ENCODE measurements at places on chromosomes 7 and 10.

GRCh38 chr7:107946451-107946850, 55.5 kb downstream of the DLD start:
- DNase-seq: no peak

DNA sequence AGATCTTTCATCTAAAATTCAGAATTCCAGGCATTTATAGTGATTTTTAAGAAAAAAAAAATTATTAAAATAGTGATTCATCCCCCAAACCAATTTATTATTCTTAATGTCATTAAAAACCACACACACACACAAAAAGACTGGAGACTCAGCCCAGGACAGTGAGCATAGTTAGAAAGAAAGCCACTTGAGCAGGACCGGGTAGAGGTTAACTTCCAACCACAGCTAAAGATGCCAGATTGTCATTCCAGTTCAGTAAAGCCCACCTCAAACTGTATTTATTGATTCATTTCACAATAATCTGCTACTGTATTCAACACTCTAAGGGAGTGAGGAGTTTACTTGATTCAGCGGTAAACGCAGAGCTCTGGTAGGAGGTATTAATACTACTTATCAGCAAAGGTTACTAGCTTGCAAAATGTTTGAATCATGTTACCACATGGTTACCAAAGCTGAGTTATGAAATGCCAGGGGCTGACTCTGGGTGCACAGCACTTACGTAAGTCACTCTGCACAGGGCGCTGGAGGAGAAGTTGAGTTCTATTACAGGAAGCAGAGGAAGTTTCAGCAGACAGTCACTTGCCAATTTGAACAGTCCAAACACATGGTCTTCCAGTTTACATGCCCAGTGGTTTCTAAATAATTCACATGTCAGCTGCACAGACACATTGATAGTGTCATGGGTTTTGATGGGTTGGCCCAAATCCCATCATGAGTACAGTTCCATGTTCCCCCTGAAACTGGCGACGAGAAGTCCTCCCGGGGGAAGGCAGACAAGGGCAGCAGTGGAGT, 64.6 kb downstream of the KLF6 start:
- peak; percentile 86 for DNase-seq

- DNase-seq: no peak
Measured at GRCh38 chr7:113730309-113730955, 188.4 kb downstream of the PPP1R3A start.

DNA sequence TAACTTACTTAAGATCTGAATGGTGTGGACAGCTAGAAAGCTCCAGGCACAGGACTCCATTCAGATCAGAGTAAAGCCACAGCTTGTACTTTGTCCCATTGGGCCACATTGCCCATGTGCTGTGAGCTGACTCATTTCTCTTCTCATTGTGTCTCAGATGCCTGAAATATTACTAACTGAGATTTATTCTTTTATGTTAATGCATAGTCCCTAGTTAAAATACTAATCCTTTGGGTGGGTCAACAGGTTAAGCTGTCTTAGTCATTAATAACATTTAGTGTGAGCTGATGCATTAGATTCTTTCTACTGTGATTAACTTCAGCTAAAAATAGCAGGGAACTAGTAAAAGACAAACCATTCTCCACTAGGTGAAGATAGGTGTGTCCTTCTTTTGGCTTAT, 104.7 kb upstream of the ARMC3 start:
- no peak for DNase-seq

GRCh38 chr7:42123716-42124115, 113.3 kb downstream of the GLI3 start:
- DNase-seq: no peak

- DNase-seq: no peak
Measured at GRCh38 chr10:113386005-113386404, 166.8 kb upstream of the HABP2 start.

GRCh38 chr10:26172131-26172530, 44.4 kb upstream of the GAD2 start:
- DNase-seq: no peak

GRCh38 chr7:137609500-137609899, 237.3 kb downstream of the DGKI start:
- DNase-seq: no peak

DNA sequence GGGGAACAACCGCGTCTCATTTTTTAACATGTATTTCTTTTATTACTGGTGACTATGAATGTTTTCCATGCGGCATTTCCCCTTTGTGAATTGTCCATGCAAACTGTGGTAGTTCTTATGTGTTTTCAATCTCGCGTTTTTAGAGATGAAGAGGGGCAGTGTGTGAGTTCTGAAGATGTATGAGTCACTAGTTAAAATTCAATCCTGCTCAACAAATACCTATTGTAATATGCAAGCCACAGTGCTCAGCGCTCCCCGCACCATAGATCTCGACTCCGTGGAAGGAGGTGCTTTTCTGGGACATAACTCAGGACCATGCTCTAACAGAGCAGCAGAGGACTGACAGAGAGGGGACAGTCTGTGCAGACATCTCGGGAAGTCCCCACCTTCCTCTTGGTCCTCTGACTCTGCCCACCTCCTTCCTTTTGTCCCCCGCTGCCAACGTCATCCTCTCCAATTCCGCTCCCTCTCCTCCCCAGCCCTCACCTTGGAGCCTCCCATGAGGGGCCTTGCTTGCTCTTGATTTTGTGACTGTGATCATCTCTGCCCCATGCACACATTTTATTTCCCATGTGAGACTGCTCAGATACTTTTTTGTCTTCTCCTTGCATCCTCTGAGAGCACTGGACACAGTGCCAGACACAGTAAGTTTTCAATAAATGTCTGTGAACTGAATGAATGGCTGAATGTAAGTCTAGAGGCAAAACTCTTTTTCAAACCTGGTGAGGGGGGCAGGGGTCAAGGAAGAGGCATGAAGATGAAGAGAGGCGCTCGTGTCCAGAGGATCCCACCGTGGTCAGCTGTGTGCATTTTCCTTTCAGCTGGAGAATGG, 42.7 kb upstream of the PLEKHA1 start:
- DNase-seq: peak; percentile 97

GRCh38 chr10:100709146-100710082, 36.0 kb upstream of the PAX2 start:
- DNase-seq: no peak

DNA sequence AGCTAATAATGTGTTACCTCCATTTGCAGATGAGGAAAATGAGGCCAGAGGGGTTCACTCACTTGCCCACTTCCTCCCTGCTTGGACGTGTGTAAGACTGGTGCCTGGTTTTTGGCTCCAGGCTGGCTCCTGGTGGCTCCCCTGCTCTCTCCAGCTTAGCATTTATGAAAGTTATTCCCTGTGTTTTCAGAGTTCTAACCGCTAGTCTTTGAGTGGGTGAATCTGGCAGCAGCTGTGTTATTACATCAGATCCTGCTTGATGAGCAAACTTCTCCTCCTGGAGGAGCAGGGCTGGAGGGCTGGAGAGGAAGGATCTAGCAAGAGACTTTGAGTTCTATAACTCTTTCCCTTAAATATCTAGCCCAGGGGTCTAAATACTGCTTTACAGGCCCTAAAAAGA, 80.9 kb upstream of the AGBL3 start:
- DNase-seq: no peak

DNA sequence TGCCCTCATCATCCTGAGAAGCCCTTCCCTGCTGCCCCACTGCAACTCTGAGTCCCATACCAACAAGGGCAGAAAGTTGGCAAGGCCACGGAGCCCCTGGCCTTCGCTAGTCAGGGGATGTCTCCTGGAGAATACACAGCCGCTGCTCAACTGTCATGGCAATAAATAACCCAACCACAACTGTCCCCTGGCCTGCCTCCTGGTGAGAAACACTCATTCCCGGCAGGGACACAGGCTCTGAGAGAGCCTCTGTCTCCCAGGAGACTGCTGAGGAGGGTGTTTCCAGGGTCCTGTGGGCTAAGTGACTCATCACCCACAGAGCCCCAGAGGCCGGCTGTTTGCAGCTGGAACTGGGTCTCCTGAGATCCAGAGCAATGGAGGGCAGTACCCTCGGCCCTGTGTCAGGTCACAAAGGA, 354.1 kb downstream of the TNS3 start:
- no peak for DNase-seq

GRCh38 chr10:70849582-70850016, 33.9 kb downstream of the SGPL1 start:
- no peak for DNase-seq

GRCh38 chr7:102063690-102064180, 222.9 kb upstream of the SH2B2 start:
- DNase-seq: no peak

DNA sequence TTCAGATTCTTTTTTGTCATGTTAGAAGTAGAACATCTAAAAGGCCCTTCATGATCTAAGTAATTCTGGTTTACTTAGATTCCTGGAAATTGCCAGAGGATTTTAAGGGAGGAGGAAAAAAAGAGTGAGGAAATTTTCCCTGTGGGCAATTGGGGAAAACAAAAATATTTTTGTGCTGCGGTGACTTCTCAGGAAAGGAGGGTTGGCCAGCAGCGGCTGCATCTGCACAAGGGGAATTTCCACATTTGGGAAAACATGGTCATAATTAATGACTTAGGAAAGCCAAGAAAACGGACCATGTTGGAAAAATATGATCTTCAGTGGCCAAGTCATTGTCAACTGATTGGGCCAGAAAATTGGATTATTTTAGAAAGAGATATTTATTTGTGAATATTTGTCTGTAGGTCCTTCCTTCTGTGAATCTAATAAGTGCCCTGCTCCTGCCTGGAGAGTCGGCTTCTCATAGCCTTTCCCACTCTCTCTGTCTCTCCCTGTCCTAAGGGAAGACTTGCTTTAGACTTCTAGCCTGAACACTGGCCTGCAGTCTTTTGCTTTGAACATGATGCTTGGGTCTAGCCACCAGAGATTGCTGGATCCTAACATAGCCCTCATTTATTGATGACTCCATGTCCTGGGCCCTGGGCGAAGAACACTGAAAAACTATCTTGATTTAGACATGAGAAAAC, 124.2 kb upstream of the MKLN1 start:
- no peak for DNase-seq

- DNase-seq: no peak
Measured at GRCh38 chr7:35652124-35652523, 42.8 kb downstream of the HERPUD2 start.

- no peak for DNase-seq
Measured at GRCh38 chr10:73119952-73120351, 9.7 kb downstream of the NUDT13 start.

- DNase-seq: no peak
Measured at GRCh38 chr7:2810682-2811415, 33.3 kb downstream of the GNA12 start.

GRCh38 chr7:69844264-69844868, 246.1 kb downstream of the AUTS2 start:
- DNase-seq: no peak

- no peak for DNase-seq
Measured at GRCh38 chr10:60878224-60878623, 65.8 kb downstream of the RHOBTB1 start.

- no peak for DNase-seq
Measured at GRCh38 chr10:12319076-12319475, 30.3 kb upstream of the CAMK1D start.

GRCh38 chr7:92155108-92155739, 20.9 kb upstream of the CYP51A1 start:
- no peak for DNase-seq

- DNase-seq: peak; percentile 99
Measured at GRCh38 chr7:100489824-100490223, 6.1 kb downstream of the NYAP1 start.

GRCh38 chr7:30648744-30649540, 33.3 kb downstream of the CRHR2 start:
- no peak for DNase-seq

DNA sequence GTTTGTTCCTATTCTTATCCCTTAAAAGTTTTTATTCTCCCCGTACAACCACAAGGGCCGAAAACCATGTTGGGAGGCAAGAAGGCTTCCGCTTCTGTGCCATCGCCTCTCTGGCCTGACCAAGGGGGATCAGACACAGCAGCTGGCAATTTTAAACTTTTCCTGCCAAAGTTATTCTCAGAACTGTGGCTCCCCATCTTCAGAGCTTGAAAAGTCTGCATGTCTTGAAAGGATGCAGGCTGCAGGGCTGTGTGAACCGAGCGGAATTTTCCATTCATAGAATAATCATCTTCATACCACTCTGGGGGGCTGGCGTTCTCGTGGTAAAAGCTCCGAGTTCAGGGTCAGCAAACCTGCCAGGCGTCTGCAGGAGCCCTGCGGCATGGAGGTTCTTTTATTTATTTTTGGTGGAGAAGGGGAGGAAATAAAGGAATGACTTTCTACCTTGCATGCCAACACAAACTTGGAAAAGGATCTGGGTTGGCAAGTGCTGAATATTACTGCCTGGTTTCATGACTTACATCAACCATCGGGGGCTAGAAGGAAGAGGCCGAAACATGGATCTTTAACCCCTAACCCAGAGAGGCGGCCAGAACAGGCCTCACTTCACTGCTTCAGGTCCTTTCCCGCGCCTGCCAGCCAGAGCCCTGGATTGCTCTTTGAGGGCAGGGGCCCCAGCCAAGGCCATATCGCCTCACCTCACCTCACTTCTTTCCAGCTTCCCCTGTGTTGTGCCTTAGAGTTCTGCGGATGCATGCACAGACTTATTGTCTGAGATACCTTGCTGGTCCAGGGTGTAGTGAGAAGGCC, 3.0 kb upstream of the NANOS1 start:
- DNase-seq: no peak

DNA sequence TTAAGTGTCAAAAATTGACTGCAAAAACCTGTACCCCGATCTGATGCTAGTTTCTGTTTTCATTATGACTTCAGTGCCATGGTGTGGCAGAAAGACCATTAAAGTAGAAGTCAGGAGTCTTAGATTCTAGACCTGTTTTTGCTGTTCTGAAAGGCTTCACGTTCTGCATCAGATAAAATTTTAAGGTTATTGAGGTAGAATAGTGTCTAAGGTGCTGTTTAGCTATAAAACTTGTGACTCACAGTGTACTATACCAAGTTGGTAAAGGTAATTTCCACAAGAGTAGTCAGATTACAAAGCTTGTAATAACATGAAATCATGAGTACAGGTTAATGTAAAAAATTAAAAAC, 38.6 kb downstream of the ZNRF2 start:
- DNase-seq: no peak

DNA sequence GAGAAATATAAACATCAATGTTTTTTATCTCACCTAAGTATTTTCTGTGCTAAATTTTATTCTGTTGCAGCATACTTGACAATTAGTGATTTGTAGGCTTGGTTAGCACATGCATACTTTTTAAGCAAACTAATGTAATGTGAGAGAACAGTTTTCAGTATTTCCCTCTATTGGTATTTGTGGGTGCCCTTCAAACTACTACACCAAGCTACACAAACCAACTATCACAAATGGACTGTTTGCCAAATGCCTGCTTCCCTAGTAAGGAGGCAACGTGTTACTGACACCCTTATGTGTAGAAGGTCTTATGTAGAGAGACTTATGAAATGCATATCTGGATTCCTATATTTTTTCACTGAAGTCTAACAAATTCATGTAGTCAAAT, 98.4 kb upstream of the FZD1 start:
- DNase-seq: no peak

DNA sequence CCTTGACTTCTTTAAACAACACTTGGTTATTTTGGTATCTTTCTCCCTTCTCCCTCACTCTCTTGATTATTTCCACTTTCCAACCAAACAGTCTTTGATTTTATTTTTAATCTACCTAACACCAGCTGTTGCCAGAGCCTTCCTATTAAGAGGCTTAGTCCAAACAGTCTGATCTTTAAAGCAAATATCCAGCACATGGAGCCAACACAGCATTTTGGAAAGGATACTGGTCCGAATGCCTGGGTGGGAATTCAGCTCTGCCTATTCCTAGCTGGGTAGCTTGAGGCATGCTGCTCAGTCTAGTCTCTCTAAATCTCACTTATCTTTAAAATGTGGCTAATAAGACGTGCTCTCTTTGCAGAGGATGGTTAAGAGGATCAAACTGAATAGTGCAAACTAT, 129.3 kb downstream of the NRCAM start:
- no peak for DNase-seq

All from pons (tissue), 1 donor.